Fibroblast of skin of left biceps (primary cell): ENCODE measurements at places on chromosomes 6 and 20.

GRCh38 chr6:158558415-158559306 is 1.2 kb upstream of the TMEM181 start:
- no peak for DNase-seq

DNA sequence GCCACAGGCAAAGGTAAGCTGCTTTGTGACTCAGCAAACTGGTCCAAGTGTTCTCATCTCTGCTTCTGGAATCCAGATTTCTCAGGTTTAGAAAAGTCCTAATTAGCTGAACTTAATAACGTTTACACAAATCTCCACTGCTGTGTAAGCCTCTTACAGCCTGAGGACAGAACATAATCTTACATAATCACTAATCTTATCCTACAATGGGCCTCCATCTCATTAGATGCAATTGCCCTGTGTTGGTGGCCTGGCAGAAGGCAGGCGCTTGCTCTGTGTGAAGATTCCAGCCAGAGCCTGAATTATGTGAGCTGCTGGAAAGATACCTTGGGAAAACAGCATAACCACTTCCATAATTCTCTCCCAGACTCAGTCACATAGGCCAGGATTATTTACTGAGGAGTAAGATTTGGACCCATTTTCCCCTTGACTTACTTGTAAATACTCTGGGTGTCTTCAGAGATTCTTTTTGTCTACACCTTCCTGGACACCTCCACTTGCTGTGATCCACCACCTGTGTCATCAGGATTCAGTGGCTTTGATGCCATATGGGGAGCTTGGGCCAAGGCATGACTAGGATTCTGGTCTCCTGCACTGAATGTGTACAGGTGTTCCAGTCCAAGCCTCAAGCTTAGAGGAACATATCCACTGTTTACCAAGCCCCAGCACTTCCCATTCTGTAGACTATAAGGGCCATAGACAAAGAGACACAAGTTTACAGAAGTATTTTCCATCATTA is 104.4 kb downstream of the C6orf118 start:
- no peak for DNase-seq

DNA sequence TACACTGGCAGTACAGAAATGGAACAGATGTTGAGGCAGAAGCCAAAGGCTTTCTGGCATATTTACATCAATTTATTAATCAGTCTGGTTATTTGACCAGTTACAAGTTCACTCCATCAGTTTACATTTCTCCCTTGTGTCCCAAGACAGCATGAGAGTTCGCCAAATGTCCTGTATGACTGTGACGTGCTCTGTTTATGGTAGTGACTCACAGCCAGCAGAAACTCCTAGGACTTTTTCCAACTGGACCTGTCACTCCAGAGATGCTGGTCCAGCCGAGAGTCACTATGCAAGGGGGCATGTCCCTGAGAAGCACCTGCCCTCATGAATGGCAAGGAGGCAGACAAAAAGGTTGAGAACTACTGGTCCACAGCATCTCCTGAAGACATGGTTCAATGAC is 160.0 kb downstream of the LRFN2 start:
- DNase-seq = no peak

GRCh38 chr6:156687789-156688619 is 89.2 kb upstream of the ARID1B start:
- no peak for DNase-seq

DNA sequence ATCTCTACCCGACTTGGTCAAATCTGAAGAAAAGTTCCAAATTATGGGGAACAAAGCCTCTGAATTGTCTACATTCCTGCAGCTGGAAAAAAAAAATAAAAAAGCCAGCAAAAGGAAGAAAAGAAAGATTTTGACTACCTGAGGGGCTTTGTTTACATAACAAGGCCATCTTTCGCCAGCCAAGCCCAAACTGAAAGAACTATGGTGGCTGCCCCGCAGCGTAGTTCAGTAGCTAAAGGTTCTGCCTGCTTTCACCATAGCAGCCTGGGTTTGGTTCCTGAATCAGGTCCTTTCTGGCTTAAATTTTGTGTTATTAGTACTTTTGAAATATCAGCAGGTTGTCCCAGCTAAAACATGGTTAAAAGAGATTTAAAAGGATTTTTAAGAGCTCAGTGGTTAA is 35.4 kb downstream of the ZNF133 start:
- DNase-seq = no peak

DNA sequence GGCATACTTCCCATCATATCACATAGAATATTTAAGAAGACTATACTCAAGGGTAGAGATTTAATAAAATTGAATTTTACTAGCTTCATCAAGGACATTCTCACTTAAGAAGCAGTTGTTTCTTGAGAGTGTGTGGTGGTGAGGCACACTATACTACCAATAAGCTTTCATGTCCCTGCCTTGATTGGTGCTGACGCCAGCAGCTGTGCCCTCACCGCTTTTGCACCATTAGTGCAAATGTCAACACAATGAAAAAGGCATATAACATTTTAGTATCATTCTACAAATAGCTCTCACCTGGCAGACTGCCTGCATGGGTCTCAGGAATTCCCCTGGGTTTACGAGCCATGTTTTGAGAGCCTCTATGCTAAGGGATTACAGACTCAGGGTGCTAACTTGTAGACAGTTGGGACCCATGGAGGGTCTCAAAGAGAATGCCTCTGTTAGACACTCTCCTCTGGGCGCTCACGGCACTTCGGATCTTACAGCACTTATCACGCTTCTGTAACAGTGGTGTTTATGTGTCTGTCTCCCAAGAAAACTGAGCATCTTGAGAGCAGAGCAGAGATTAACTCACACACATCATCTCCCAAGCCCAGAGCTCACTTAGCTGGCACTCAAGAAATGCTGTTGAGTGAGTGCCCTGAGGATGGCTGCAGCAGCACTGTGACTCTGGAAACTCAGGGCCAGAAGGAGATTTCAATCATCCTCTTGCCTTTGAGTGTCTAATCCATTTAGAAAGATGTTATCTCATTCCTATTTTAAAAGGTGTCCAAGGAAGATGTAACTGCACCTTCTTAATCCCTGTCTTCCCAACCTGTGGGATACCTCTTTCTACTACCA is 143.3 kb upstream of the GPR6 start:
- DNase-seq = no peak

DNA sequence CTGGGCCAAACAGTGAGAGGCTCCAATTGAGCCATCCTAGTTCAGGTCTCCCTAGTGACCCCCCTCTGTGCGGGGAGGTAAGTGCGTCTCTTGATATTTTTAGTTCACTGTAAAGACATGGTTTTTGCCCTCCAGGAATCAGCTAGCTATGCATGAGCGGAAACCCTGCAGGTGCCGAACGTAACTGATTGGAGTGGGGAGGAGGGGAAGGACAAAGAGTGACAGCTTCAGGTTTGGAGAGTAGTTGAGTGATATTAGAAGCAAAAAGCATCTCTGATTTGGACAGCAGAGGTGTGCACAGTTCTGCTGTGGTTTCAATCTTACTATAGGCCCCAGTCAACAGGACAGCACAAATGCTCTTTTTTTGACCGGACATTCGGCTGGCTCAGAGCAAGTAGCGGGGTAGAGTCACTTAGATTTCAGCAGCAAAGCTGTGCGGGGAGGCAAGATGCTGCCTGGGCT is 31.8 kb downstream of the TBC1D7 start:
- no peak for DNase-seq

DNA sequence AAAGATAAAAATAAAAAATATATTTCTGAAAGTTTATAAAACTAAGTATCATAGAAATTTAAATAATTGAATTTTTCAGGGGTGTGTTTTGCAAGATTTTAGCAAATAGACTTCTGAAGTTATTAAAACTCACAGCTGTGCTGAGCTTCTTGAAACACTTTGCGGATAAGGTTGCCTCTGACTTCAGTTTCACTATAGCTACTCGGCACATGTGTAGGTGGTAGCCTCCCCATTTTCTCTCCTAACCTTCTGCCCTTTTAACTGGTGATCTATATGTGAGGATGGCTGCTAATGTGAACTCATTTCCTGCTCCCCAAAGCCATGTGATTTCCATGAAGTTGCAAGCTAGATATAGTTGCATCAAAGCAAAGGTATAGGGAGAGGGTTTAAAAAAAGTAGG is 129.3 kb upstream of the STMND1 start:
- no peak for DNase-seq

DNA sequence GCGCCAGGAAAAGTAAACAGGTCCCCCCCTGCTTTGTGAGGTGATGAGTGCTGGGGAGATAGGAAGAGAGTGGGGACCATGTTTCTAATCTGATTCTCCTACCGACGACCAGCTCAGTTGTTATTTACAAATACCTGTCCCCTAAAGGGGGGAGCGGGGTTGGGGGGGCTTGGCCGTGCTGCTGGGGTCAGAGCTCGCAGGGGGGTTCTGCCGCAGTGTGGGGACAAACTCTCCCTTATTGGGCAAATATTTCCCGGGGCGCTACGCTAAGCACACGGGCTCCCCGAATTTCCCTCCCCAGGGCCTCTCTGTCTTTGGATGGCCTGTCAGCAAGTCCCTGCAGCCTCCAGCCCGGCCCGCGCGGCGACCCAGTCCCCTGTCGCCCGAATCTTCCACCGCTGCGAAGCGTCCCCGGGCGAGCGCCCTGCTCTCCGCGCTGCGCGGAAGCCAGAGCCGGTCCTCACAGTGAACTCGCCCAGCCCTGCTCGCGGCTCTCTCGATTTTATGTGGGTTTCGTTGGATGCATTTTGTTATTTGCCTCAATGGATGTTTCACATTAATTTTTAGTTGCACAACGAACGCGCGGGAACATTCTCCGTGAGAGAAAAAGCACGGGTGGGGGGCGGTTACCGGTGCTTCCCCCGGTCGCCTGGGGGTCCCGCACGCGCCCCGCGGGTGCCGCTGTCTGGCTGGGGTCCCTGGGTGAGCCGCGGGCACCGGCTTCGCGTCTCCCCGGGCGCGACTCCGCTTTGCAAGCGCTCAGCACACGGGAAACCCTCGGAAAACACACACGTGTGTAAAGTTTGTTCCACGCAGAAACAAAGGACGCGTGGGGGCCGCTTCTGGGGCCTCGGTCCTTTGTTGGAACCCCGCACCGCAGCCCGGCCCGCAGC is 1.5 kb upstream of the STX16 start:
- no peak for DNase-seq

DNA sequence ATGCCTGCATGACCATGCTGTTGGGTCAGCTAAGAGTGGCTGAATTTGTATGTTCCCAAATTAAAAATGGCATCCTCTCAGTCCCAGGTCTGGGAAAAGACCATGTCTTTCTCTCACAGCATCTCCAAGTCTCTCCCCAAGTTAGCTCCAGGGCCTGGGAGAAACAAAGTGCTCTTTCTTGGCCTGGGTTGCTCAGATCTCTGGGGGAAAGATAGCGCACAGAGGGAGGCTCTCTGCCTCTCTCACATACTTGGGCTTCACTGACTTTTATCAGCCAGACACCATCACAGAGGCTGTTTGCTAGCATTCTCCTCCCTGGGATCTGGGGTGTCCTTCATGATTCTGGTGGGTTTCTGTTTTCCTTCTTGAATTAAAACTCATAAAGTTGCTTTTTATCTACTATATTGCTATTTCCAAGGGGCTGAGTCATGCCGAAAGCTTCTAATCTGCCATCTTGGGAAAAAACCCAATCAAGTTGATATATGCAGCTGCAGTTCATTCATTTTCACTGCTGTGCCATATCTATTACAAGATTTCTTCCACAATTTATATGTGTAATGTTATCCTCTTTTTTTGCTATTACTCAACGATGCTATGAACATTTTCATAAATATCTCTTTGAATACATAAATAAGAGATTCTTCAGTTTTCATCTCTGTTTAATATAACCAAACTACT is 190.2 kb downstream of the MOXD1 start:
- no peak for DNase-seq

- DNase-seq = no peak
Measured at GRCh38 chr6:100096341-100096740, 102.3 kb upstream of the MCHR2 start.

DNA sequence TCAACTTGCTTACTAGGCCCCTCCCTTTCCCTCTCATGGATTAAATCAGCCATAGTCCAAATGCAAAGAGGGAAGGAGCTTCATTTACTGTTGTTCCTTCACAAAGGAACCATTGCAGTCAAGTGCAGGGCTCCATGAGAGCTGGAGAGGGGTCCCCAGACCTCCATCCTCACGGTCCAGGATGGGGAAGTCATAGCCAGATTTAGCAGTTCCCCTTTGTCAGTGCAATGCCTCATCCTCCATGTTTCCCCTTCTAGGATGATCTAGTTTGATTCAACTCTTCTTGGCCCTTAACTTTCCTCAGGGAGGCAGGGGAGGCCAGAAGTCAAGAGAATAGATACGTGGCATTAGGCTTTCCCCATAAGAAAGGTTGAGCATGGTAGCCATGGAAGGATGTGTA is 66.5 kb upstream of the FUCA2 start:
- no peak for DNase-seq

GRCh38 chr20:52682237-52682636 is 289.9 kb upstream of the TSHZ2 start:
- no peak for DNase-seq

GRCh38 chr20:44664131-44664530 is 12.6 kb upstream of the ADA start:
- no peak for DNase-seq

DNA sequence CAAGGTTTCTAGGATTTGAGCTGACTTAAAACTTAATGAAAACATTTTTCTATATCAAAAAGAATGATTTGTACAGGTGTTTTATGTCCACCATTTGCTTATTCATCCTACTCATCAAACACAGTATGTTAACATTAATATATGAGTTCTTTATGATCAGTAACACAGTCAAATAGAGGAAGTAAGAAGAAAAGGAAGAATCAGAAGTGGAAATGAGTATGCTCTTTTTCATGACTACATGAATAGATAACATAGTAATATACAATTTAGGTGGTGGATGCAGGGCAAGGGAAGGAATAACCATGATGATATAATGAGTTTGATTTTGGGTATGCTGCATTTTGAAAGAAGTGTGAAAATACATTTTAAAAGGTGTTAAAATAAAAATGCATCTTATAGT is 16.5 kb downstream of the KPNA5 start:
- DNase-seq = no peak

- DNase-seq = no peak
Measured at GRCh38 chr6:98777762-98778161, 56.6 kb upstream of the POU3F2 start.

DNA sequence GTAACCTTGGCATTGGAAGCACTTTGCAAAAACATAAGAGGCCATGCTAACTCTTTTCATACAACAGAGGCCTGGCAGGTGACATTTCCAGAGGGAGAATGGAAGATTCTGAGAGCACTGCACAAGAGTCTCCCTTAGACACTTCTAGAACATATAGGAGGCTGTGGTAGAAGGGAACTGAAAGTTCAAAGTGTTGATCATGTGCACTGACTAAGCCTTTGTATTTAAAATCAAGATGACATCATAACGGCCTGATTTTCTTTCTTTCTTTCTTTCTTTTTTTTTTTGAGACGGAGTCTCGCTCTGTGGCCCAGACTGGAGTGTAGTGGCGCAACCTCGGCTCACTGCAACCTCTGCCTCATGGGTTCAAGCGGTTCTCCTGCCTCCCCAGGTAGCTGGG is 26.8 kb upstream of the DNAAF9 start:
- DNase-seq = no peak
